ENCODE measurements at places on chromosomes 13 and 19.

DNA sequence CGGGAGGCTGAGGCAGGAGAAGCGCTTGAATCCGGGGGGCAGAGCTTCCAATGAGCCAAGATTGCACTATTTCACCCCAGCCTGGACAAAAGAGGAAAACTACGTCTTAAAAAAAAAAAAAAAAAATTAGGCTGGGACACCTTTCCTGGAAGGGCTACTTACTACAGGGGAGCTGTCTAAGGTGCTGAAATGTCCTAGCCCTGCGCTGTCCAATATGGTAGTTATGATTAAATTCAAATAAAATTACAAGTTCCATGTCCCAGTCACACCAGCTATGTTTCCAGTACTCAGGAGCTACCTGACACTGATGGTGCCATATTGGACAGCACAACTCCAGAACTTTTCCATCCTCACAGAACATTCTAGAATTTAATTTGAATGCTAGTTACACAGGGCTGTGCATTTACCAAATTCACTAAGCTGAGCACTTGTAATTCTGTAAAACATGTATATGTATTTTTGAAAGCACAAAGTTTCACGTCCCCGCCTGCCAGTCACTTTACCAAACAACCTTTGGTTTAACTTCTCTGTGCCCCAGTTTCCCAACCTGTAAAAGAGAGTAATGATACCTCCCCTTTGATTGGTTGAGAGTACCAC lies 9.2 kb upstream of the ZSCAN22 start:
- peak; percentile 53 for DNase-seq

- DNase-seq: no peak
Observed at GRCh38 chr13:56681404-56681803, 459.3 kb upstream of the PRR20A start.

DNA sequence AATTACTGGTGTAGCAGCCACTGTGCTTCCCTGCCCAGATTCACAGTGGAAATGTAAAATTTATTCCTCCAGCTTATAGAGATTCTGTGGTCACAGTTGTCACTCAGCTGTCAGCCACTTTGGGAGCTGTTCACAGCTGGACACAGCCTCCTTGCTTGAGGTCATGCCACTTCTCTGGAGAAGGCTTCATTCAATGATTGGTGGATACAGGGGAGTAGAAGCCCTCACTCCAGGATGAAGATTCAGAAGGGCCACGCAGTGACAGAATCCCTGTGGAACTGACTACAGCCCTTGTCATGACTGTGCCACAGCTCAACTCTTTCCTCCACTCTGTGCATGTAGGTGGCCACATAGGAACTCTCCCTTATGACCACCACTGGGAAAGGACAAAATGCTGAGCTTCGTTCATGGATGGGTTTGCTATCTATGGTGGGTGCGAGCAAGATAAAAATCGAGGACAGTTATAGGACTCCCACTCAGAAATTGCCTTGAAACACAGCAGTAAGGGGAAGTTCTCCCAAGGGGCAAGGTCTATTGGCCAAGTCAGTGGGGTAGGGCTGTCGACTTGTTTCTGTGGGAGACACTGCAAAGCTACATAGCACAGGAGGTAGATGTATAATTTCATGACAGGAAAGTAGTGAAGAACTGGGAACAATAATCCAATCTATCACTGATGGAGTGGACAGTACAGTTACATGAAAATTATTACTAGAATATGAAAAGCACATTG lies 98.7 kb downstream of the CCNA1 start:
- no peak for DNase-seq

- DNase-seq: peak; percentile 21
Observed at GRCh38 chr13:39462428-39462827, 140.6 kb downstream of the LHFPL6 start.

All from iris pigment epithelial cell (primary cell).